ENCODE measurements at places on chromosomes 6 and 20. TPM values are rescaled to one million over a fixed set of nuclear protein-coding genes. Genes with fewer than 3 reads are reported as not detected.

GJA1 gene
- total RNA-seq, result 305 TPM

MYB gene
- total RNA-seq, result 0.13 TPM

RAB32 gene
- 8.4 TPM for total RNA-seq

CDSN gene
- total RNA-seq, result not detected

KHDC1L gene
- not detected for total RNA-seq

SRMS gene
- total RNA-seq, result not detected

MAP3K5 gene
- total RNA-seq, result 21.8 TPM

PBOV1 gene
- total RNA-seq, result not detected

RALY gene
- 119 TPM for total RNA-seq

- no peak for DNase-seq
- H3K36me3 ChIP-seq, result no peaks in the 10 kb centered on the region
- H3K4me3 ChIP-seq, result no peak overlapping the region
- H3K4me1 ChIP-seq, result no peaks in the 10 kb centered on the region
- no peak overlapping the region for H3K27ac ChIP-seq
- no peaks in the 10 kb centered on the region for H3K27me3 ChIP-seq
Measured at GRCh38 chr6:136566007-136566487, 15.8 kb upstream of the MAP7 start.

DNA sequence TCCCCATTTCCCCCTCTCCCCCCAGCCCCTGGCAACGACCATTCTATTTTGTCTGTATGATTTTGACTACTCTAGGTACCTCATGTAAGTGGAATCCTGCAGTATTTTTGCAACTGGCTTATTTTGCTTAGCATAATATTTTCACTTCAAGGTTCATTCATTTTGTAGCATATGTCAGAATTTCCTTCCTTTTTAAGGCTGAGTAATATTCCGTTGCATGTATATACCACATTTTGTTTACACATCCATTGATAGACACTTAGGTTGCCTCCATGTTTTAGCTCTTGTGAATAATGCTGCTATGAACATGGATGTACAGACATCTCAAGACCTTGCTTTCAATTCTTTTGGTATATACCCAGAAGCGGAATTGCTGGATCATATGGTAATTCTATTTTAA, 1.4 kb upstream of the UQCC2 start:
- peaks cover 11% of the 10 kb centered on the region for H3K36me3 ChIP-seq
- no peak for DNase-seq
- H3K4me1 ChIP-seq, result peaks cover 6% of the 10 kb centered on the region
- H3K4me3 ChIP-seq, result no peak overlapping the region
- no peak overlapping the region for H3K27ac ChIP-seq
- no peaks in the 10 kb centered on the region for H3K27me3 ChIP-seq

GRCh38 chr6:35664945-35665344, 23.8 kb downstream of the FKBP5 start:
- H3K36me3 ChIP-seq, result no peaks in the 10 kb centered on the region
- no peak overlapping the region for H3K4me3 ChIP-seq
- peaks cover 51% of the 10 kb centered on the region for H3K4me1 ChIP-seq
- DNase-seq, result no peak
- H3K27me3 ChIP-seq, result no peaks in the 10 kb centered on the region

- no peak for DNase-seq
- H3K4me1 ChIP-seq, result no peaks in the 10 kb centered on the region
- H3K4me3 ChIP-seq, result no peak overlapping the region
- no peaks in the 10 kb centered on the region for H3K27me3 ChIP-seq
Measured at GRCh38 chr6:25927756-25928216, 2.7 kb downstream of the SLC17A2 start.

GRCh38 chr6:16511040-16511660, 250.1 kb downstream of the ATXN1 start:
- H3K27ac ChIP-seq, result no peak overlapping the region
- H3K4me3 ChIP-seq, result no peak overlapping the region
- no peaks in the 10 kb centered on the region for H3K27me3 ChIP-seq
- no peaks in the 10 kb centered on the region for H3K36me3 ChIP-seq

GRCh38 chr6:69220375-69220774, 576.4 kb downstream of the LMBRD1 start:
- no peak for DNase-seq
- H3K27ac ChIP-seq, result no peak overlapping the region
- no peaks in the 10 kb centered on the region for H3K4me1 ChIP-seq
- H3K36me3 ChIP-seq, result no peaks in the 10 kb centered on the region
- no peaks in the 10 kb centered on the region for H3K27me3 ChIP-seq
- H3K4me3 ChIP-seq, result no peak overlapping the region

DNA sequence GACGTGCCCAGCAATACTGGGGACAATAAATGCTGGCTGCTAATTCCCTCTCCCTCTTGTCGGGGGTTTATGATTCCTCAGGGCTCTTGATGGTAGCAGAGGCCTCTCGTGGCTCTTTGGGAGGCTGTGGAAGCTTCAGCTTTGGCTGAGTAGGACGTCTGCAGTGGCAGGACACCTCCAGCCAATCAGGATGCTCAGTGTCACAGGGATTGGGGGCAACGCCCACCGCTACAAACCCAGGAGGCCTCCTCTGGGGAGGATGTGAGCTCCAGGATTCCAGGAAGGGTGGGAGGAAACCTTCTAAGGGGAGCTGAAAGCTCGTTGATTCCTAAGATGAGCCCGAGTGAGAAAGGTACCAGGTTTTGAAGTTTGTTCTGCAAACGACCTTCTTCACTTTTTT, 19.4 kb downstream of the RSPO4 start:
- no peaks in the 10 kb centered on the region for H3K36me3 ChIP-seq
- H3K27ac ChIP-seq, result no peak overlapping the region
- DNase-seq, result no peak
- no peak overlapping the region for H3K4me3 ChIP-seq

- H3K36me3 ChIP-seq, result peaks cover 48% of the 10 kb centered on the region
- H3K27me3 ChIP-seq, result no peaks in the 10 kb centered on the region
- no peak overlapping the region for H3K4me3 ChIP-seq
- peaks cover 13% of the 10 kb centered on the region for H3K4me1 ChIP-seq
- H3K27ac ChIP-seq, result no peak overlapping the region
- DNase-seq, result no peak
Measured at GRCh38 chr6:7900621-7901020, 10.0 kb downstream of the TXNDC5 start.

DNA sequence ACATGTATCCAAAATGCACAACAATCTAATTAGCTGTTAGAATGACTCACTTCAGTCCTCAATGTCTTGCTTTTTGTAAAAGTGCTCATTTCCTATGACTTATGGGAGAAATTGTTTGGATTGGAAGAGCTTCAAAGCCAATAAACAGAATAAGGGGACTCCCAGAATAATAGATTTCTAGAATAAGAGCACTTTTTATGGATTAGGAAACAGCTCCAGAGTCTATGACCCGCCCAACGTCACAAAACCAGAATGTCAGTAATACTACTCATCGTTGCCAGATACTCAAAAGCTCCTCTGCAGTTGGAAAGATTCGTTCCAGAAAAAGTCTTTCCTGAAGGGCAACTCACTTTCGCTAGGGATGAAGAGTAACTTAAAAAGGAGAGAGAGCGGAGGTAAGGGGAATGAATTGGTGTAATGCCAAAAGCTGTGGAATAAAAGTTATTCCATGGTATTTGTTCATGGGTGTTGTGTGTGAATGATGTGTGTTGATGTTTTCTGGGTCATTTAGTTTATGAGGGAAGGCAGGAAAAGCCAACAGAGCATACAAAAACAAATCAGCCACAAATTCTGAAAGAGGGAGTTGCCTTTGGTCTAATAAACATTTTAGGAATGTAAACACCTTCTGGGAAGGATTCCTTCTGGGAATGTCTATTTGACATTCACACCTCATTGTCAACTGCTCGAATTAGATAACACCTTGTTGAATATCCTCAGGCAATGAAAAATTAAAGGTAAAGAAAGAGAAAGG, 64.6 kb downstream of the SYNE1 start:
- no peak for DNase-seq
- no peak overlapping the region for H3K4me3 ChIP-seq
- peak overlapping the region; percentile 43 for H3K27ac ChIP-seq
- H3K4me1 ChIP-seq, result no peaks in the 10 kb centered on the region

GRCh38 chr20:34791289-34792020, 34.0 kb downstream of the NCOA6 start:
- no peaks in the 10 kb centered on the region for H3K27me3 ChIP-seq
- H3K4me3 ChIP-seq, result no peak overlapping the region
- DNase-seq, result peak; percentile 23
- H3K27ac ChIP-seq, result peak overlapping the region; percentile 53

DNA sequence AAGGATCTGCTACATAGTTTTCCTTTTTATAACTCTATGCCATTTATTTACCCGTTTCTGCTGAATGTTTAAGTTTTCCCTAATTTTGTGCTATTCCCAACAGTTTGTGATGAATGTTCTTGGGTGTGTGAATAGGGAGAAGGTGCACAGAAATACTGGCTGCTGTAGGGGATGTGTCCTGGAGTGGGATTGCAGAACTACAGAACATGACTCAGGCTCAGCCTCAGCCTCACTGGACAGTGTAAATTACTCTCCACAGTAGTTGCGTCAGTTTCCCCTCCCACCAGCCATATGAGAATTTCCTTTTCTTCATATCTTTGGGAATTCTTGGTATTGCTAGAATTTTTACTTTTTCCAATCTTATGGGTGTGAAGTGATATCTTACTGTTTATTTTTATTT, 57.0 kb downstream of the SLX4IP start:
- H3K27me3 ChIP-seq, result no peaks in the 10 kb centered on the region
- H3K36me3 ChIP-seq, result no peaks in the 10 kb centered on the region
- no peak overlapping the region for H3K4me3 ChIP-seq
- no peak overlapping the region for H3K27ac ChIP-seq
- H3K4me1 ChIP-seq, result peaks cover 5% of the 10 kb centered on the region
- DNase-seq, result no peak

DNA sequence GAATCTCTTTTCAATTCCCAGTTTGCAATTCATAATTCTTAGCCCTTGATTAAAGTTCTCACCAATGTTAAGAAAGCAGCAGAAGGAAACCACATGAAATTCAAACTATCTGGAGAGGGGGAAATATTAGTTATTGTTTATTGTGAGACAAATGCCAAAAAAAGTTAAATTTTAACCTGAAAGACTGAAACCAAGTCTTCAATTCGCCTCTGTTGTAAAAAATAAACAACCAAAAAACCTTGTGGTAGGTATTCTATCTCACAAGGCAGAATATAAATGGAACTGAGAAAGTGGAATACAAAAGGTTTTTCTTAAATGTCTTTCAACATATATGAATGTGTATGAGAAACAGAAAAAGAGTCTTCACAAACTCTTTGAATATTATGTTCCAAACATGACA, 24.8 kb downstream of the TMX4 start:
- H3K4me3 ChIP-seq, result no peak overlapping the region
- no peak for DNase-seq
- peaks cover 82% of the 10 kb centered on the region for H3K36me3 ChIP-seq
- no peak overlapping the region for H3K27ac ChIP-seq

DNA sequence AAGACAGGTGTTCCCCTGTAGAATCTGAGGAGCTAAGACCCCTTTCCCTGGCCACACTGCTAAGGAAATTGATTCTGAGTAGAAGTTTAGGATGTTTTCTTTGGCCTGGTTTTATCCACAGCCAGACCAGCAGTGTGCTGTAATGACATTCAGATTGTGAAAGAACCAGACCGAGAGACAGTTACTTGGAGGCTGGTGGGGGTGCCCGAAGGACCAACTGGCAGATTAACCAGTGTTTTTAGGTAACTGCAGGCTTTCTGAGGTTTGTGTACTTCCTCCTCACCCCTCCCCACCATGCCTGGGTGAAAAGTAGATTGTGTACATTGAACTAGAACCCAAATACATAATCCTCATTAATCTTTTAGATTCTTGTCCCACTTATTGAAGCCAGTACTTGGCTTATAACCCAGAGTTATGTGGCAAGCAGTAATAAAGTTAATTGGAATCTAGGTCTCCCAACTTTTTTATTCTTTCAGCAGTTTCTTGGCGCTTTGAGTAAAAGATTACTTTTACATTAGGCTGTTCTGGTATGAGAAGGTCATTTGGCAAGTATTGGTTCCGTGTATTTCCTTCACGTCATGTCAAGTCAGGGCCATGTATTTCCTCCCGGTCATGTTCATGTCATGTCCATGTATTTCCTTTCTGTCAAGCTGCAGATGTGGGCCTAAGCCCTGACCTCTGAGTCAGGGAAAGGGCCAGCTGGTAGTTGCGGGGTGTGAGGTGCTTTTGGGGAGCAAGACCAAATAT, 93.7 kb downstream of the TCP11 start:
- H3K27me3 ChIP-seq, result no peaks in the 10 kb centered on the region
- H3K27ac ChIP-seq, result peak overlapping the region; percentile 86
- no peak for DNase-seq

- no peaks in the 10 kb centered on the region for H3K36me3 ChIP-seq
- peaks cover 3% of the 10 kb centered on the region for H3K4me1 ChIP-seq
- H3K4me3 ChIP-seq, result no peak overlapping the region
- peaks cover 27% of the 10 kb centered on the region for H3K27me3 ChIP-seq
Measured at GRCh38 chr20:49479785-49480184, 2.7 kb downstream of the KCNB1 start.

DNA sequence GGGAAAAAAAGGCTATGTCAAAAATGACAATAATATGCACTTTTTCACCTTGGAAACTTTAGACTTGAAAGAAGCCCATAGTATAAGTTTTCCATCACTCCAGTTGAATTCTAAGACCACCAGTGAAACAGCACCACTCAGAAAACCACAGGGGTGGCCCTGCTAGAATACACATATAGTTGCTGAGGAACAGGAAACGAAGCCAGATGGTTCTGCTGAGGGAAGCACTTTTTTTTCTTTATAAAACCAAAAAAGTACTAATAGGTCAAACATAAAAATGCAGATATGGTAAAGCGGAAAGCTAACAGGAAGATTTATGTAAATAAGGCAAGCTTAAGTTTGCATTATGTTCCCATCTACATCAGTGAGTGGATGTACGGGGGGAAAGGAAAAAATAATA, 303.9 kb downstream of the FOXC1 start:
- H3K4me1 ChIP-seq, result no peaks in the 10 kb centered on the region
- H3K36me3 ChIP-seq, result no peaks in the 10 kb centered on the region

GRCh38 chr6:138500045-138500665, 861 bp upstream of the NHSL1 start:
- H3K27me3 ChIP-seq, result no peaks in the 10 kb centered on the region
- no peak for DNase-seq
- H3K4me3 ChIP-seq, result no peak overlapping the region
- no peak overlapping the region for H3K27ac ChIP-seq
- H3K36me3 ChIP-seq, result peaks cover 10% of the 10 kb centered on the region
- peaks cover 27% of the 10 kb centered on the region for H3K4me1 ChIP-seq

GRCh38 chr6:166661327-166662085, 34.5 kb upstream of the RPS6KA2 start:
- DNase-seq, result no peak
- no peaks in the 10 kb centered on the region for H3K27me3 ChIP-seq
- no peaks in the 10 kb centered on the region for H3K36me3 ChIP-seq
- H3K4me1 ChIP-seq, result no peaks in the 10 kb centered on the region
- H3K27ac ChIP-seq, result no peak overlapping the region

- peak; percentile 26 for DNase-seq
- H3K27me3 ChIP-seq, result no peaks in the 10 kb centered on the region
- no peaks in the 10 kb centered on the region for H3K36me3 ChIP-seq
- H3K4me3 ChIP-seq, result no peak overlapping the region
Measured at GRCh38 chr20:44018259-44018941, 103.7 kb downstream of the TOX2 start.

GRCh38 chr20:48128436-48128835, 343.2 kb upstream of the SULF2 start:
- no peaks in the 10 kb centered on the region for H3K36me3 ChIP-seq
- no peak for DNase-seq
- H3K27me3 ChIP-seq, result peaks cover 10% of the 10 kb centered on the region
- H3K4me3 ChIP-seq, result no peak overlapping the region
